ENCODE measurements at places on chromosomes 11 and 22.

DNA sequence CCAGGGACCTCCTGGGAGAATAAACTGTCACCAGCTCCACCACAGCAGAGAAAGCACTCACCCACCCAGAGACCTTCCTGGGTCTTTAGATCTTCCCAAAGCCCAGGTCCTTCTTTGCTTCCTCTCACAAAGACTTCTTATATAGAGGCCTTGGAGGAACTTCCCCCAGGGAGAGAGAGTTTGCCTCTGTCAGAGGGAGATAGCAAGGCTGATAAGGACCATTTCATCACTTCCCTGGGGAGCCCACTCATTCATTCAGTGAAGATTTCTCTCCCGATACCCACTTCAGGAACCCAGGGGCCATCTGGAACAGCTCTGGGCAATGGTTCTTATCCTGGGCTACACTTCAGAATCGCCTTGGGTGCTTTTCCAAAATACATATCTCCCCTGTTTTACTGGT lies at the start of gene PRG2:
Gene PRG2 (minus strand): TSS at position 116 of the 400 bp plus-strand sequence. CDS start 706 bp downstream, outside the sequence.
- no peak for DNase-seq

- no peak for DNase-seq
These were observed 455.8 kb downstream of the TMEM135 start for GRCh38 chr11:87493516-87493915.

- DNase-seq = no peak
These were observed 567.9 kb downstream of the NTM start for GRCh38 chr11:131938351-131938751.

DNA sequence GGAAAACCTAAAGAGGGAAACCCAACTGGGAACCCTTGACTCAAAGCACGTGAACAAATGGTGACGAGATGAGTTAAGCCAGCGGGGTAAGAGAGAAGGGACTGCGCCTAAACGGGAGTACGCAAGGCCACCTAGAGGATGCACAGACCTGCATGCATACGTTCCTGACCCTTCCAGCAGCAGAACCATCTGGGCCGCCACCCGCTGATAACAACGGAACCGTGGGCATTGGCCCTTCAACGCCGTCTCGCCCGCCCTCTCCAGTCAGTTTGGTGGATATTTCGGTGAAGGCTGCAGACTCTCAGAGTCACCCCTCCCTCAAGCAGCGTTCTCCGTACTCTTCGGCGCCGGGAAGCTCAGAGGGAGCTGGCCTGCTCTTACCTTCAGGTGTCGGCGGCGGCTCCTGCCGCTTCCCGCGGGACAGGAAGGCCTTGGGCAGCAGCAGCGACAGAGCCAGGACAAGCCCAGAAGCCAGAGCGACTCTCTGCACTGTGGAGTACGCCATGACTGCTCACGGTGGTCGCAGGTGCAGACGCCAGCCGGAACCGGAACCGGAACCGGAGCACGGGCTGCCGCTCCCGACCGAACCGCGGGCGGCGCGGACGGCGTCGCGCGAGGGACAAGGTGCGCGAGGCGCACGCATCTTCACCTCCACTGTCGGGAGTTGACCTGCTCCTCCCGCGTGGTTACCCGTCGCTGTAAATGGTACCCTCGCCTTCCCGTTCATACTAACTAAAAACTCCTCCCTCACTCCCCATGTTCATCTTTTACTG lies at the start of gene RIC3:
Gene RIC3 (minus strand): TSS at position 541 of the 773 bp plus-strand sequence. CDS start 36 bp downstream, at position 505.
- DNase-seq = peak; percentile 76

GRCh38 chr11:27394781-27395228 lies 31.8 kb upstream of the CCDC34 start:
- DNase-seq = peak; percentile 21

DNA sequence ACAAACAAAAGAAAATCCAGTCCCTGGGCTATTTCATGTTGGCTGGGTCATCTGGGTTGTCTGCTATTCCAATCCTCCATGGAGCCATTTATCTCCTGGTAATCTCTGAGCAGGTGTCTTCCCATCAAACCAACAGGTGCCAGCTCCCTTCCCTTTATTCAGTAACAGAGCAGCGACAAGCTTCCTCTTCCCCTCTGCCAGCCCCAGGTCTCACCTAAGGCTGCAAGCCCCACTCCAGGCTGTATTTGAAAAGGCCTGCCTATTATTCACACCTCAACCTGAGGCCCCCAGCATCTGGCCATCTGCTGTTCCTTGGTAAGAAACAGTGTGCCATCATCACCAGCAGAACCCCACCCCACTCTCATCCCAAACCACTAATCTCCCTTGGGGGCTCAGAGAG lies 436.2 kb downstream of the BUD13 start:
- DNase-seq = no peak

GRCh38 chr11:36240173-36240572 lies 49.1 kb downstream of the COMMD9 start:
- DNase-seq = no peak

- no peak for DNase-seq
These were observed 413.9 kb downstream of the TENM4 start for GRCh38 chr11:79026803-79027445.

- peak; percentile 63 for DNase-seq
These were observed 860 bp downstream of the TMEM184B start for GRCh38 chr22:38271927-38272372.

- no peak for DNase-seq
These were observed 86.2 kb downstream of the GALNT18 start for GRCh38 chr11:11535611-11536010.

DNA sequence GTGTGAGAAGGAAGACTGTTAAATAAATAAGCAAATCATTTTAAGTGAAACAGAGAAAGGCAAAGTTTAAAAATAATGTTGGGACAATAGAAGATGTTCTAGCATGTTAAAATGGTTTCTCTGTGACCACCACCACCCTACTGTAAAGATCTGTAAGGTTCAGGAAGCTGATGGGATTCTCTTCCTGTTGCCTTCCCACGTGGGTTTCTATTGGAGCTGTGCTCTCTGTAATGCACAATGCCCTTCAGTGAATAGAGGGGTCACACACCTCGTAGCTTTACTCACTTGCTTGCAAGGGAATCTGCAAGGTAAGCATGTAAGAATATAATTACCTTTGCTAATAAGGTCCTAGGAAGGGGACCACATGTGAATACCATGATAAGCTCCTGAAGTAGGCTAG lies 170.5 kb downstream of the CASP12 start:
- no peak for DNase-seq

- DNase-seq = no peak
These were observed 6.9 kb downstream of the GP1BB start for GRCh38 chr22:19730198-19730597.

DNA sequence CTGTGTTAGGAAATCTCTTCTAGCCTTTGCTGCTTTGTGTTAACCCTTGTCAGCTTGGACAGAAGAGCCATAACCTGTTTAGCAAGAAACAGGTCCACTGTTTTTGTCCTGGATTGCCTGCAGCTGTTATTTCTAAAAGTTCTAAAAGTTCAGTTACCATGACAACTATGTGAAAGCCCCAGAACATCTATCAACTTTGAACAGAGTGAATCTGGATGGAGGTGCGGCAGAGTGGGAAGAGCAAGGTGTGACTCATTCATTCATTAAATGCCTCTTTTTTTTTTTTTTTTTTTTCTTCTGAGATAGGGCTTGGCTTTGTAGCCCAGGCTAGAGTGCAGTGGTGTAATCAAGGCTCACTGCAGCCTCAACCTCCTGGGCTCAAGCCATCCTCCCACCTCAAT lies 50.5 kb downstream of the RBX1 start:
- no peak for DNase-seq

DNA sequence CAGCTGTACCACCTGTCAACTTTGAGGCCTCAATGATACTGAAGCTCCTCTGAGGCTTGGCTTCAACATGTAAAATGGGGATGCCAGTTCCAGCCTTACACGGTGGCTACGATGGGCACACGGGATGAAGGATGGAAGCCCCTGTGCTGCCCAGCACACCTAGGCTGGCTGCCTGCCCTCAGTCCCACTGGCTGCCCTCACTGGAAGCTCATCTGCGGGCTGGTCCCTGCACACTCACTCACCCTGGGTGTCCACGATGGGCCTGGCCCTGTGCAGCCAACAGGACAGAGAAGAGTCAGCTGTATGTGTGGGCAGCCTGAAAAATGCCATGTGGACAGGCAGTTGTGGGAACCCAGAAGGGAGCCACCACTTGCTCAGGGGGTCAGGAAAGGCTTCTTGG lies 2.2 kb downstream of the YIF1A start:
- no peak for DNase-seq

DNA sequence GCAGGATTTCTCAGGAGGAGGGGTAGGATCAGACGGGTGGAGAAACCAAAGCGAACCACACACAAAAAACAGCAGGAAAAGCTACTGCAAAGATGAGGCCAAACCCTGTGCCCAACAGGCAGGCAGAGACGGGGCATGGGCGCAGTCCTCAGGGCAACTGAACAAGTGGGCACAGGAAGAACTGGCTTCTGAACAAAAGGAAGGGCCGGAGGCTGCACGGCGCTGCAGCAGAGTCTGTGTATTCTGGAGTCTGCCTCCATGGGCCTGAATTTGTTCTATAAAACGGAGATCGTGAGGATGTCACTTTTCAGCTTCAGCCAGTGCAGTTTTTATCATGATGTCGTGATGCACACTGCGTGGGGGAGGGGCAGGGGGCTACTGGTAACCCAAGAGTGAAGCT lies 1026.0 kb downstream of the TBC1D22A start:
- DNase-seq = no peak

DNA sequence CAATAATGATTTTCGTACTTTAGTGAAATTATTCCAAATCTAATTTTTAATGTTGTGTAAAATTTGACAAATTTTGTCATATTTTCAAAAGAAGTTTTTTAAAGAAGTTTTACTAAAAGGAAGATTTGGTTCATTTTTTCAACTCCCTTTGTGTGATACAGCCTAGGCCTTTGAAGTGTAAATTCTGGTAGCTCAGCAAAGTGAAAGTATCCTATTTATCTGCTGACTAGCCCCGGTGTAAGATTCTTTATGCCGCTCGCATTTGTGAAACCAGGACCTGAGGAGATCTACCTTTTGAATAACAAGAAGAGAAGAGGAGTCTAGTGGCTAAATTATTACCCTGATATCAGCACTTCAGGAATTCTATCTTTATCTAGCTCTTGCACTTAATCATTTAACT lies 177.4 kb downstream of the JRKL start:
- no peak for DNase-seq

- no peak for DNase-seq
These were observed 985 bp downstream of the MPZL2 start for GRCh38 chr11:118263112-118263511.

DNA sequence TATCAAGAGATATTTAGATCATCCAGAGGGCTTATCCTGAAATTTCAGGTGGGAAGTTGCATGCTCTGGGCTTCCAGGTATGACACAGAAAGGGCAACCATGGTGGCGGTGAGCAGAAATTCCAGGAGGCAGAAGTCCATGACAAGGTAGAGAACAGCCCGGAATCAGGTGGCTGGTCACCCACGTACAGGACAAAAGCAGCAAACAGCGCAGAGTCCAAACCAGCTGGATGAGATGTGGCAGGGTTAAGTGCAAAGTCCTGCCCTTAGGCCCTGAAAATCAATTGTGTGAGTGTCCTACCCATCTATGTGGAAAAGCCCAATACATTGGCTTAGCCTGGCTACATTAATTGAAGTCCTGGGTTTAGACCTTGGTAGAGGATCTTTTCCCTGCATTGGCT lies 11.6 kb downstream of the PPFIBP2 start:
- DNase-seq = no peak

DNA sequence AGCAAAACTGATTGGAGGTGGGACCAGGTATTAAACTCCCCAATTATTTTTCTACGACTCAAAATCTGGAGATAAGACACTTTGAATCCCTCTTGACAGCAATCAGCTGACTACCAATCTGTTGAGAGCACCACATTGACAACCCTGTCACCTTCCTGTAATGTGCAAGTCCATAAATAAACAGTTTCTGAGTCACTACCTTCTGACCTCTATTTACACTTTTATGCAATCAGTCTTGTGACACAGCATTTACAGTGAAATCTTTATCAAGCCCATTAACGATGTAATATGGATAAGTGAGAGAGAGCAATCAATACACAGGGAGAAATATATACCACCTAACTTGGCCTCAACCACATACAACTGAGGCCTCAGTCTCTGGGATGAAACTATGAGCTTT lies 283.7 kb upstream of the ANO5 start:
- no peak for DNase-seq

GRCh38 chr11:110634370-110634769 lies 77.9 kb downstream of the ARHGAP20 start:
- peak; percentile 17 for DNase-seq

- DNase-seq = no peak
These were observed 216.4 kb downstream of the GRM5 start for GRCh38 chr11:88849368-88849767.
